ENCODE measurements at places on chromosomes 2 and 18.

DNA sequence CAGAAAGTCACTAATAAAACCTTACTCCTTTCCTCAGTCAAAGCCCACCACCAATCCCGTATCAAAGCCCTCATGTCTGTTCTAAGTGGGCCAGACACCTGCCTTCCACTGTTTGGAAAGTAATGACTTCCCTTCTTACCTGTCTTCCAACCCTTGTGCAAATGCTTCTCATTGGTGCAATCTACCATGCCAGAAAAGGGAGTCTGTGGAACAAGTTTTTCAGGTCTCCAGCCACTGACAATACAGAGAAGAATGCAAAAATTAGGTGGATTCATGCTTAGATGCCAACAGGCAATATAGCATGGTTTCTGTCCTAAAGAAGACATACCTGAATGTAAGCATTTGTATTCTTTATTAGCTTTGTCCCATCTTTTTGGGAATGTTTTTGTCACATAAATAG is 1140.6 kb upstream of the LRRTM1 start:
- no peak for DNase-seq

DNA sequence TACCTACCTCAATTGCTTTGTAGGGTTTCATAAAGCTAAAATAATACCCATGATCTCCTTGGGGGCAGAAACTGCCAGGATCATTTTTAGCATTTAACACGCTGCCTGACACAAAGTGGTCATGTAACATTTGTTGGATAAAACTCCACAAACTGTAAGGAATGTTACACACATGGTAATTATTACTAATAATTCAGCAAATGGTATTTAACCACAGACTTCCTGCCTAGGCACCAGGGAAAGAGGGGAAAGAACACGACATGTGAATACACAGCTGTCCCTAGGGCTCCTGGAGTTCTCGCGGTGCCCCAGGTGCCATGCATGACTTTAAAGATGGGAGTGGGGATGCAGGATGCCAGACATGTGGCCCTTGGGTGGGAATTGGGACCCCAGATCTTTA is 43.5 kb downstream of the ASAP2 start:
- no peak for DNase-seq

GRCh38 chr2:177059293-177059692 is 153.3 kb upstream of the HNRNPA3 start:
- DNase-seq, result no peak

- DNase-seq, result no peak
Observed at GRCh38 chr2:235618039-235618438, 124.2 kb downstream of the AGAP1 start.

- DNase-seq, result no peak
Observed at GRCh38 chr2:97905294-97905693, 90.5 kb downstream of the TMEM131 start.

GRCh38 chr2:232577841-232578240 is 27.4 kb downstream of the EIF4E2 start:
- no peak for DNase-seq

DNA sequence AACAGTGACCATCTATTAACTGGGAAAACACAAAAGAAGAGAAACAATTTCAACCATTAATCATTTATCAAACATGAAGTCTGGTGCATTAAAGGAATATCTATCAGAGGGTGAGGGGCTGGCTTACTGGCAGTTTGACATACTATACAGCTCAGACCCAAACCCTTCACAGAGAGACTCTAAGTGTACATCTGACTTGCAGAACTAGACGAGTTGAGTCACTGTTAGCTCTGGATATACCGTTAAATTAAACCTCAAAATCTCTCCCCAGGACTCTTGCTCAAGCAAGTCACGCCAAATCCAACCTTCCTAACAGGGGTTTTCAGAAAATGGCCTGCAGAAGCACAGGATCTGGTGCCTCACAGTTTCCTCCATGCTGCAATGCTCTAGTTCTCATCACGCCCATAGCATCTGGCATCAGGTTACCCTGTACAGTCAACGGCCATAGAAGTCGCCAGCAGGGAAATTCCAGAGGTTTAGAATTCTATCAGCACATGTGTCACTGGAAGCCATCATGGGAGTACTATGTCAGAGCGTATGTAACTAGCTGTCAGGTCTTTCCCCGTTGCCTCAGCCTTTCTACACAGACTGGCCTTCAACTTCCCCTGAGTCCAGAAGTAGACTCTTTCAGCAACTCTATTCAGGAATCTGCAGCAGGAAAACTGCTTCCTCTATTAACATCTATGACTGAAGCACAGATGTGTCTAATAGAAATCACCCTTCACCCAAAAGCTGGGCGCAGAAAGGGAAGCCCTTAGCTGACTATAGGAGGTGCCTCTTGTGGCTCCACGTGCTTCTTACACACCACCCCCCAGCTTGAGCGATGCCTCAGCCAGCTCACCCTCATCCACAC is 9.3 kb downstream of the TGOLN2 start:
- no peak for DNase-seq

DNA sequence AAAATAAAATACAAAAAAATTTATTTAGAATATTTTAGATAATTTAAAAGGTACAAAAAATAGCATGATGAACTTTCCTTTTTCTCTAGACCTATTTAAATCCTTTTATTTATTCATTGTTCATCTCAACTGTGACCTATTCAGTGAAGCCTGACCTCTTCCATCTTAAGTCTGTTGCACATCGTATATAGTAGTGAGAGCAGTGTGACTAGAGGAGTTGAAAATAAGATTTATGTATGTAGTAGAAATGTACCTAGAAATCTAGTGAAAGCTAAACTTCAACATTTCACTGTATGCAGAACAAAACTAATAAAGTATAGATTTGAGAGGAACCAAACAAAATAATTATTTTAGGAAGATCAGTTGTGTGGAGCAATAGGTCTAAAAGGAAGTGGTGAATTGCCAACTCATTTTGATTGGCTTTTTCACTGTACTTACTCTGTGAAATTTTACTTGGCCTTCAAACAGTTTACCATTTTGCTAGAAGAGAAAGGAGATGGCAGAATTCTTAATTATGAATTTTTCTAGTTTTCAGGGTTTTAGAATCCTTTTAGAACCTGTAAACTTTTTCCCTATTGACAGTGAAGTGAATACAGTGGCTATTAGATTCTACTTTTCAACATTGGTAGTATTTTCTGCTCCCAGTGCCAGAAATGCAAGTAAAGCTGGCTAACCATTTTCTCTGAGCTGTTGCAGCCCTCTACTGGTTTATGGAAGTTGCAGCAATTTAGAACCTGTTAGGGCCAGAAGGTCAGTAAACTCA is 11.0 kb downstream of the ANKRD12 start:
- no peak for DNase-seq

- no peak for DNase-seq
Observed at GRCh38 chr2:64267699-64268098, 123.5 kb upstream of the PELI1 start.

- no peak for DNase-seq
Observed at GRCh38 chr2:231351648-231352047, 43.9 kb upstream of the B3GNT7 start.

DNA sequence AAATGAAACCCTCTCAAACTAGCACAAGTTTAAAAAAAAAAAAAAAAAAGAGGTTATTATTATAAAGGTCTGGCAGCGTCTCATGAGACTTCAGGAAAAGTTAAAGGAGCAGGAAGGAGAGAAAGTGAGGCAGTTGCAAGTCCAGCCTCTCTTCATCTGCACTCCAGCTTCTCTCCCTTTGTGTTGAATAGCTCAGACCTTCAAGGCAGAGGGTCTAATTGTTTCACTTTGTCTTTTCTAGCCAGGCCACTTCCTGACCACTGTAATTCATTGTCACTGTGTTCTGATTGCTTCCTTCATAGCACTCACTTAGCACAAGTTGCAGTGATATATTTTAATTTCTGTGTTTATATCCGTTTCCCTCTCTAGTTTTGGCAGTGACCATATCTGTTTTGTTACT is 99.9 kb downstream of the SPATS2L start:
- no peak for DNase-seq

- DNase-seq, result no peak
Observed at GRCh38 chr2:160270571-160271113, 70.6 kb upstream of the ITGB6 start.

DNA sequence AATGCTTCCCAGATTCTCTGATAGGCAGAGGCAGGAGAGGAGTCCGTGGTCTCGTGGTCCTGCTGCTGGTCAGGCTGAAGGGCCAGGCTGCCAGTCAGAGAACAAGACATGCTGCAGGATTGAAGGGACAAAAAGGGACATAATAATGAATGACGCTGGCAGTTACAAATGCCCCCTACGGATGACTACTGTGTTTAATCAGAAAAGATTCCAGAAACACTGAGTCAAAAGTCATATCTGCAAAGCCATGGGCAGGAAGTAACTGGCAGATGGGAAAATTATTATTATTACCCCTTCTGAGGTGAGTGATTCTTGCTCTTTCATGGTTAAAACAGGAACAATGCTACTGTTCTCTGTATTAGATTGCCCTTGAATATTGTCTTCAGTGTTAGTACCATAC is 19.0 kb downstream of the LCT start:
- DNase-seq, result no peak

- no peak for DNase-seq
Observed at GRCh38 chr2:162365392-162365791, 21.5 kb downstream of the GCA start.

- no peak for DNase-seq
Observed at GRCh38 chr2:9558948-9559381, 3.3 kb upstream of the ADAM17 start.

DNA sequence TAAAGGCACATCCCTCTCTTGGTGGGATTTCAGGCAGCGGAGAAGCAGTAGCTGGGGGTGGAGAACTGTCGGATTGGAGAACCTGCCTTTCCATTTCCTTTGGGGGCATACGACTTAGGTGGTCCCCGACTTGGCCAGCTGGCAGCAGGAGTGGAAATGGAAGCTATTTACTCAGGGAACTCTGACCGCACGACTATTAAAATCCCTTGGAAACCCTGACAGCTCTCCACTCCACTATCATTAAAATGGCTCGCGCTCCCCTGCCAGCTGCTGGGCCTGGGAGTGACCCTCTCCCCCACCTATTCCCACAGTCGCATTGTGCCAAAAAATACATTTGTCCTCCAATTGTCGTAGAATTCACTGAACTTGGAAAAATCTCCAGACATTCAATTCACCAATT is 77.7 kb upstream of the APCDD1 start:
- no peak for DNase-seq

DNA sequence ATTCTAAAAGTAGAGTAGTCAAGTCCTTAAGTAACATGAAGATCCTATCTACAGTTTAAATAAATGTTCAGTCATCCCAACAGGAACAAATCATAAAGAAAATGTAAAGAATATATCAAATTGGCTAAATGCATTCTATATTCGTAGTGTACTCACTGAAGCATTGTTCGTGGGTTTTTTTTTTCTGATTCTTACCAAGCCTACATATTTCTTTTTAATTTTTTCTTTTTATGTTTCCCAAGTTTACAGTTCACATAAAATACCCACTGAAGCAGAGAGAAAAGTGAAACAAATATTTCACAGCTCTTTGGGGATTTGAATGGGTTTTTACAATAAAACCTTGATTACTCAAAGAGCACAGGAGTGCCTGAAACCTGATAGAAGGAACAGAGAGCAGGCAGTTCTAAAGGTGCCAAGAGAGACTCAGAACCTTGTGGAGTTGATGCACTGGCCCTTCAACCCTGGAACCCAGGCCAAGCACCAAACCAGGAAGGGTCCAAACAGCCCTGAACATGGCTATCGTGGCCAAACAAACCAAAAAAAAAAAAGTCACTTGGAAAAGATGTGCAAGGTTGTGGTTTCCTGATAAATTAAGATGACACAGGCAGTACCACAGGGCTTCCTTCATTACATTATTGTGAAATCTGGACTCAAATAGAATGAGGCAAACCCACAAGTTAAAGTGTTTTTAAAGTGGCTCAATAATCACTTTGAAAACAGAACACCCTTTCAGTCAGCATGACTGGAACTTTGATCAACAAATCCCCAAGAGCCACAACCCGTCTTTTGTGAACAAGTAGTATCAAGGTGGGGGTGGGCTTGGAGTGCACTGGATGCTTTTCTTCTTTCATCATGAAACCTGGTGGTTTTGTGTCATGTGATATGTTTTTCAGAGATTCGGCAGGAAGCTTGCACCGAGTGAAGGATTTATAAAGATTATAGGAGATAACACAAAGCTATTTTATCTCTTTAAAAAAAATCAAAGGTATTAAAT is 245.0 kb upstream of the FN1 start:
- no peak for DNase-seq

DNA sequence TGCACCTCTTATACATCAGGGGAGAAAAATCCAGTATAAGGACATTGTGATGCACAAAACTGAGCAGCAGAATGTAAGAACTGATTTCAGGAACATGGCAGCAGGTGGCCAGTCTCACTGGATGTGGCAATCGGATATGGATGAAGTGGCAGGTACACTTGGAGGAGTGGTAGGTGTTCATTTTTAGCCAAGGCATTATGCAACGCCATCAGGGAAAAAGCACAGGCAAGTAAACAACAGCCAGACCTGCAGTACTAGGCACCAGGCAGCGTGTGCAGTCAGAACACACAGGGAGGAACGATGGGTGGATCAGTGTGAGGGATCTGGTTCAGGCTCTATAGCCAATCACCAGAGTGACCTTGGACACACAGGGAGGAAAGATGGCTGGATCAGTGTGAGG is 77.4 kb upstream of the GCFC2 start:
- no peak for DNase-seq

GRCh38 chr2:26809876-26810577 is 24.2 kb downstream of the CENPA start:
- no peak for DNase-seq

- no peak for DNase-seq
Observed at GRCh38 chr2:45746888-45747287, 95.4 kb downstream of the PRKCE start.
